ENCODE measurements at places on chromosomes 1 and 21.
A peak's percentile ranks its signal among the peaks of the same experiment; 100 is the strongest.

- H3K27ac ChIP-seq = no peak overlapping the region
- H3K4me3 ChIP-seq = no peak overlapping the region
- no peak for DNase-seq
- H3K27me3 ChIP-seq = no peaks in the 10 kb centered on the region
- H3K36me3 ChIP-seq = peaks cover 61% of the 10 kb centered on the region
- peaks cover 10% of the 10 kb centered on the region for H3K4me1 ChIP-seq
Measured at GRCh38 chr21:42855937-42856335, 23.4 kb downstream of the WDR4 start.

DNA sequence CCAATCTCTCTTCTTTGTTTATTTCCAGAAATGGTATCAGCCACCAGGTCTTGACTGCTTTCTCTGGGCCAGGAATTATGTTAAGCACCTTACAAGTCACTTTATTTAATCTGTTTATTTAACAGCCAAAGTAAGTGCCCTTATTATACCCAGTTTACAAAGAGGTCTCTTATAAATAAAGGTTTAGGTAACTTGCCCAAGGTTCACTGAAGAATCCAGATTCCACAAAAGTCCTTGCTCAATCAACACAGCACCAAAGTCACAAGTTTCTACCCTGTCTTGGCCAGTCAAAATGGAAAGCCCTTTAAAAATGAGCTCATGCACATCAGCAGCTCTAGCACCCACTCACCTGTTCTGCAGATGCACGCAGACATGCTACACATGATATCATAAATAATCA lies 28.0 kb upstream of the ATP1A1 start:
- H3K4me3 ChIP-seq = no peak overlapping the region
- H3K27me3 ChIP-seq = no peaks in the 10 kb centered on the region
- H3K4me1 ChIP-seq = peaks cover 12% of the 10 kb centered on the region
- DNase-seq = no peak
- H3K36me3 ChIP-seq = no peaks in the 10 kb centered on the region

GRCh38 chr1:29688471-29689365 lies 452.4 kb downstream of the PTPRU start:
- H3K4me3 ChIP-seq = no peak overlapping the region
- peaks cover 12% of the 10 kb centered on the region for H3K27me3 ChIP-seq
- no peak overlapping the region for H3K27ac ChIP-seq
- peaks cover 10% of the 10 kb centered on the region for H3K4me1 ChIP-seq
- no peak for DNase-seq
- no peaks in the 10 kb centered on the region for H3K36me3 ChIP-seq

DNA sequence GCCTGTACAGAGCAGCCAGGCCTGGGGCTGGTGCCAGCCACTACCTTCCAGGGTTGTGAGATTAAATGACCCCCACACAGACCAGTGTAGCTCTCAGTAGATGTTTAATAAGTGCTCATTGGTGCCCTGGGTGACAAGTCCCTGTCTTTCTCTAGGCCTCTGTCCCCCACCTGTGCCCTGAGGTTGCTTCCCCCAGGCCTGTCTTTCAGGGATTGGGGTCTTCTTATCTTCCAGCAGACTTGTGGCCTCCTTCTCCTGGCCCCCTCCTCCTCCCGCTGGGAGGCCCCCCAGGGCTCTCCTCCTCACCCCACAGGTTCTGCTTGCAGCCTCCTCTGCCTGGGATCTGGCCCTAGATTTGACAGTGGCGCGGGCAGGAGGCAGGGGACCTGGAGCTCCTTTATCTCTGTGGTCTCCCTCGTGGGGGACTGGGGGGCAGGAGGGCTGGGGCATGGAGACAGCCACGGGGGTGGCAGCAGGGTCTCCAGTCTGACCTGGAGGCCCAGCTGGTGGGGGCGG lies 40.3 kb downstream of the EPHA2 start:
- no peak overlapping the region for H3K4me3 ChIP-seq
- peaks cover 4% of the 10 kb centered on the region for H3K27me3 ChIP-seq
- H3K36me3 ChIP-seq = no peaks in the 10 kb centered on the region
- H3K27ac ChIP-seq = no peak overlapping the region

DNA sequence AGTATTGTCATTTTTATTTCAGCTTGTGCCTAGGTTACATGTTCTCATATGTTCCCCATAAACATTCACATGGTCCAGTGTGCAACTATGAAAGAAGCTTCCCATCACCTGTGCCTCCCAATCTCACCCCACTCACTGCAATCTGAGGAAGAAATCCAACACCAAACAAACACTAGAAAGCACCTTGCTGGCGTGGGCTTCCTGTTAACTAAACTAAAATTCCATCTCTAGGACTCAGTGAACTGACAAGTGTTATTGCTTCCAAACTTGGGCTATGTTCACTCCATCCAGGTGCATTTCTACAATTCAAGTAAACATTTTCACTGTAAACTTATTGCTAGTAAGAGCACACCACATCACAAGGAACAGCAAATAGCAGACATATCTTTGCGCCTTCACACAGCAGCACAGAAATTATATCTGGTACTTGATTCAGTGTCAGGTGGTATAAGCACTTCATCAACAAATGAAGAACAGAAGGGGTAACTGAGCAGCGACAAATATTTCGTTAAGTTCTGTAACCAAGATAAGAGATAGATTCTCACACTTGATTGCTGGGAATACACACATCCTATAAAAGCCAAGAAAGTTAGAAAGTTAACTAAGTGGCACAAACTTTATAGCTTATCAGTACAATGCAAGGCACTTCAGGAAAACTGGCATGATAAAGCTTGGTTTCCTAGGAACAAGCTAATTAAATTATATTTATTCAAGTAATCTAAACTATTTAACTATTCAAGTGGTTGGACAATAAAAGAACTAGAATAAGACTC lies 8.9 kb upstream of the KCNJ15 start:
- peaks cover 15% of the 10 kb centered on the region for H3K27me3 ChIP-seq
- no peak for DNase-seq
- H3K36me3 ChIP-seq = peaks cover 2% of the 10 kb centered on the region
- H3K27ac ChIP-seq = no peak overlapping the region

DNA sequence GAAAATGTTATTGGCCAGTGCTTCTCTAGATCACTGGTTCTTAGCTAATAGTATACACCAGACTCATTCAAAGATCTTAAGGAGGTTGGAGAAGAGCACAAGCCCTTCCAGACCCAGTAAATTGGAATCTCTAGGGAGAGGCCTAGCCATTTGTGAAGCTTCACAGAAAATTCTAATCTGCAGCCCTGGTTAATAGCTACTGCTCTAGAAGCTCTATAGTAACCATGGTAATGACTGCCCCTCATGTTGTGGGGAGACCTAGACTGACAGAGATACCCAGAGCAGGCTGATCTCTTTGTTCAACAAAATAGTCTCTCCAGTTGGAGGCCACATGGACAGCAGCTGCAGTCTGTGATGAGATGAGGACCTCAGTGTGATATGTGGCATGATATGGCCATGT lies 31.7 kb downstream of the ARID1A start:
- DNase-seq = no peak
- no peak overlapping the region for H3K27ac ChIP-seq
- no peaks in the 10 kb centered on the region for H3K27me3 ChIP-seq
- no peak overlapping the region for H3K4me3 ChIP-seq

- peak within 1 kb of the TSS; percentile 82 for H3K27ac ChIP-seq
- peak within 1 kb of the TSS; percentile 87 for H3K4me3 ChIP-seq
- peaks cover 61% of the 10 kb centered on the region for H3K36me3 ChIP-seq
- H3K27me3 ChIP-seq = no peaks in the 10 kb centered on the region
Measured at GRCh38 chr1:160646711-160647328, at the start of gene SLAMF1. SLAMF1 (minus strand) TSS chr1:160647044; CDS start chr1:160646945, 99 bp downstream.

DNA sequence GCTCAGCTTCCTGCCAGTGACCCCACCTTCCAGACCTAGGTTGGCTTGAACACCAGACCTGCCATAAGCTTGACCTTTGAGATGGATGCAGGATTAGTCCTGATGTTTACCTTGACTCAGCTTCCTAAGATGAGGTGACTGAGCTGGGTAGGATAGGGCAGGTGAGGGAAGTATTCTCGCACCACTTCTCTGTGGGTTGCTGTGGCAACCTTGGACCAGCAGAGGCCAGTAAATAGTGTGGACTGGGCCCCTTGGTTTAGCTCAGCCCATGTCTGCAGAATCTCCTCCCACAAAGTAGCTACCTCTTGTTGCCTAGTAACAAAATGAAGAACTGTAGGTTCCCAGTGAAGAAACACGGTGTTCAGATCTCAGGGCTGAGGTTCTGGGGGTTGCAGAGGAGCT lies 8.4 kb downstream of the RPS6KA1 start:
- H3K27me3 ChIP-seq = no peaks in the 10 kb centered on the region
- H3K27ac ChIP-seq = no peak overlapping the region
- H3K4me1 ChIP-seq = peaks cover 84% of the 10 kb centered on the region
- H3K4me3 ChIP-seq = no peak overlapping the region
- DNase-seq = no peak
- peaks cover 14% of the 10 kb centered on the region for H3K36me3 ChIP-seq

DNA sequence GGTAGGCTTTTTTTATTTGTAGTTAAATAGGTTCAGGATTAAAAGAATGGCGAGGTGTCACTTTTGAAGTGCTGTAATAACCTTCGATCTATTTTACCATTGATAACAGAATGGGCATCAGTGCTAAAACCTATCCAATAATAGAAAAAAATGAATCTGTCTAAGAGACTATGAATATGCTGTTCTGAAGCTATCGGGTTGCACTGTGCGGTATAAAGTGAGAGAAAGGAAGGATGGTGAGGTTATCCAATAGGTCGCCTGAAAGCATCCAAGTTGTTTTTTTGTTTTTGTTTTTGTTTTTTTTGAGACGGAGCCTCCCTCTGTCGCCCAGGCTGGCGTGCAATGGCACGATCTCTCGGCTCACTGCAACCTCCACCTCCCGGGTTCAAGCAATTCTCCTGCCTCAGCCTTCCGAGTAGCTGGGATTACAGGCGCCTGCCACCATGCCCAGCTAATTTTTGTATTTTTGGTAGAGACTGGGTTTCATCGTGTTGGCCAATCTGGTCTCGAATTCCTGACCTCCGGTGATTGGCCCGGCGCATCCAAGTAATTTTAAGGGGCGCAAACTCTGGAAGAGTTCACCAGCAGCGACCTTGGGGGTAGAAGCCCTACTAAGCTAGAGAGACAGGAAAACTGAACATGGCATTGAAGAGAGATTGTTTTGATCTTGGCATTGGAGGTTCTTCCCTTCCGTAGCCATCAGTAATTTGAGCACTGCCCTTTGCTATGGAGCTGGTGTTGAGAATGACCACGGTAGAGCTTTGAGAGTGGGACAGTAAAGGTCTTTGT lies 8.7 kb upstream of the MDM4 start:
- H3K4me1 ChIP-seq = peaks cover 46% of the 10 kb centered on the region
- H3K27ac ChIP-seq = peak overlapping the region; percentile 97
- H3K4me3 ChIP-seq = peak overlapping the region; percentile 88
- peak; percentile 46 for DNase-seq
- H3K27me3 ChIP-seq = no peaks in the 10 kb centered on the region

DNA sequence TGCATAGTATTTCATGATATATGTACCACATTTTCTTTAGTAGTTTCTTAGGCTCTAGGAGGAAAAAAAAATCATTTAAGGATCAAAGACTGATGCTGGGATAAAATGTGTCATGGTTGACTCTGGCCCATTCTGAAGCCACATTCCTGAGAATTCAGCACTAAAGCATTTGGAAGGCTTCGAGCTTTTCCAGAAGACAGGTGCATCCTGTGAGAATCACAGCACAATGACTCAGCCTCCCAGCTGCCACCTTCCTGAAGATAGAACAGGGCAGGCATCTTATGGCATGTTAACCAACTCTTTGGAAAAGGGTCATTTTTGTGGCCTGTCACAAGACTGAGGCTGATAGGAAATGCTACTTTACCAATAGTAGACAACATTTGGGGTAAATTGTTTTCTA lies 359.9 kb downstream of the PCP4 start:
- H3K36me3 ChIP-seq = no peaks in the 10 kb centered on the region
- H3K27ac ChIP-seq = no peak overlapping the region
- no peak overlapping the region for H3K4me3 ChIP-seq
- H3K27me3 ChIP-seq = no peaks in the 10 kb centered on the region

DNA sequence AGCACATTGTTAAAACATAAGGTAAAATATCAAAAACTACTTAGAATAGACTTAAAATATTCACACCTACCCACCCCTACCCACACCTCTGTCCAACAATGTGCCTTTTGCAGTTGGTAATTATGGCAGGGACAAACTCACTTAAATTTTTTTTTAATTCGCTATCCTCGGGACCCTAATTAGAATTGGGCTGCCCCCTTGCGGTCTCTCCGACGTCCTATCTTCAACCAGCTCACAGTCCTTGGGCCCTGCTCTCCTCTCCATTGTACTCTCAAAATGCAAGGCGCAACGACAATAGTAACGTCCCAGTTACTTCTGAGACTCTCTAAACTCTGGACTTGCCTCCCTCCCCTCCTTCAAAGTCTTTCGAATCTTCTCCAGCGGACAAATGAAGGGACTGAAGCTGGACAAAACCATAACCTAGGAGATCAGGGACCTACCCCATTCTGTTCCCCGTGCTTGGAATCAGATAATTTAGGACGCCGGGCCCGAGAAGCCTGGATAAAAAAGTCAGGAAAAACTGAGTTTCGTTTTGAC lies 1.1 kb upstream of the CIART start:
- peak; percentile 74 for DNase-seq
- peak overlapping the region; percentile 80 for H3K27ac ChIP-seq
- peaks cover 11% of the 10 kb centered on the region for H3K27me3 ChIP-seq
- peaks cover 2% of the 10 kb centered on the region for H3K36me3 ChIP-seq
- peaks cover 24% of the 10 kb centered on the region for H3K4me1 ChIP-seq
- peak overlapping the region; percentile 71 for H3K4me3 ChIP-seq

- H3K27ac ChIP-seq = no peak overlapping the region
- H3K36me3 ChIP-seq = no peaks in the 10 kb centered on the region
- no peak for DNase-seq
- H3K27me3 ChIP-seq = peaks cover 25% of the 10 kb centered on the region
Measured at GRCh38 chr1:119341372-119341947, 27.1 kb upstream of the HAO2 start.

DNA sequence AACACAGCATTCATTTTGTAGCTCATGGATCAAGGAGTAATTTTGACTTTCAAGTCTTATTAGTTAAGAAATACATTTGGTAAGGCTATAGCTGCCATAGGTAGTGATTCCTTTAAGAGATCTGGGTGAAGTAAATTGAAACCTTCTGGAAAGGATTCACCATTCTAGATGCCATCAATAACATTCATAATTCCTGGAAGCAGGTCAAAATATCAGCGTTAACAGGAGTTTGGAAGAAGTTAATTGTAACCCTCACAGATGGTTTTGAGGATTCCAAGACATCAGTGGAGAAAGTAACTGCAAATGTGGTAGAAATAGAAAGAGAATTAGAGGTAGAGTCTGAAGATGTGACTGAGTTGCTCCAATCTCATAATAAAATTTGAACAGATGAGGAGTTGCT lies 216.6 kb downstream of the GREM2 start:
- H3K4me3 ChIP-seq = no peak overlapping the region
- H3K27me3 ChIP-seq = no peaks in the 10 kb centered on the region
- H3K36me3 ChIP-seq = no peaks in the 10 kb centered on the region
- no peaks in the 10 kb centered on the region for H3K4me1 ChIP-seq
- no peak for DNase-seq
- no peak overlapping the region for H3K27ac ChIP-seq

DNA sequence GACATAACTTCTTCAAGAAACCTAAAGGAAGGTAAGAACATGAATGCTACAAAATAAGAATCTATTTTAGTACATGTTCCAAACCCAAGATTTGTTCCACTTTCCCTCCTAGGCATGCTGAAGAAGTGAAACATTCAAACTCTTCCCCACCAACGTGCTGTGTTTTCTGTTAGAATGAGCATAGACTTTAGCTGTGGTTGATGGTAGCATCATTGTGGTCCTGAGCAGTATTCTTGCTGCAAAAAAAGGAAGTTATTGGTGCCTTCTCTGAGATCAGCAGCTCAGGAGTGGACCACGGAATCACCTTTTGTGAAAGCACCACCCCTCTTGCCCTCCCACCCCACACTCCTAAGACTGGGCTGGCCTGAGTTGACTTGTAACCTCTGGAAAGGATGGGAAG lies 100.4 kb upstream of the POGK start:
- no peak overlapping the region for H3K27ac ChIP-seq
- no peak overlapping the region for H3K4me3 ChIP-seq
- H3K4me1 ChIP-seq = no peaks in the 10 kb centered on the region
- H3K36me3 ChIP-seq = no peaks in the 10 kb centered on the region
